Endothelial cell of umbilical vein (primary cell): ENCODE measurements at places on chromosomes 5 and 9. TPM values are rescaled to one million over a fixed set of nuclear protein-coding genes. Genes with fewer than 3 reads are reported as not detected.

- H3K27ac ChIP-seq, result no peak overlapping the region
- no peaks in the 10 kb centered on the region for H3K36me3 ChIP-seq
- no peaks in the 10 kb centered on the region for H3K4me1 ChIP-seq
- no peak overlapping the region for H3K4me3 ChIP-seq
- H3K27me3 ChIP-seq, result peaks cover 34% of the 10 kb centered on the region
Measured at GRCh38 chr9:132783006-132783405, 95.1 kb downstream of the AK8 start.

DNA sequence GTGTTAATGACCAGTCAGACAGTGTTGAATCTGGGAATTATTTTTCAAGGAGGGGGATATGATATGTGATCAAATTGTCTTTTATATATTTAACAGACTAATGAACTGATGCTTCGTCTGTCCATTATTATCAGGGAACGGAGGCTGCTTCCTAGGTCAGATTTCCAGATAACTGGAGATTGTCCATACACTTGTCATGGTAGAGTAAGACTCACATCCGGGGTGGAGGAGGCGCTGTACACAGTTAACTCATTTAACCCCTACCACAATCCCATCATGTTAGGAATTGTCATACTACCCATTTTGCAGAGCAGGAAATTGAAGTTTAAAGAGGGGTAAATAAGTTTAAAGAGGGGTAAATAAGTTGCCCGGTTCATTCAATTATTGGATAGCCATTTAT is 55.9 kb downstream of the ARHGAP26 start:
- no peak for DNase-seq
- H3K36me3 ChIP-seq, result no peaks in the 10 kb centered on the region
- H3K27me3 ChIP-seq, result no peaks in the 10 kb centered on the region
- peak overlapping the region; percentile 83 for H3K27ac ChIP-seq
- peaks cover 79% of the 10 kb centered on the region for H3K4me1 ChIP-seq
- H3K4me3 ChIP-seq, result no peak overlapping the region

GRCh38 chr9:137606005-137606621 is 627 bp downstream of the ARRDC1 start:
- H3K4me3 ChIP-seq, result peak overlapping the region; percentile 89
- no peaks in the 10 kb centered on the region for H3K36me3 ChIP-seq
- H3K4me1 ChIP-seq, result peaks cover 5% of the 10 kb centered on the region
- DNase-seq, result no peak
- H3K27ac ChIP-seq, result no peak overlapping the region

DNA sequence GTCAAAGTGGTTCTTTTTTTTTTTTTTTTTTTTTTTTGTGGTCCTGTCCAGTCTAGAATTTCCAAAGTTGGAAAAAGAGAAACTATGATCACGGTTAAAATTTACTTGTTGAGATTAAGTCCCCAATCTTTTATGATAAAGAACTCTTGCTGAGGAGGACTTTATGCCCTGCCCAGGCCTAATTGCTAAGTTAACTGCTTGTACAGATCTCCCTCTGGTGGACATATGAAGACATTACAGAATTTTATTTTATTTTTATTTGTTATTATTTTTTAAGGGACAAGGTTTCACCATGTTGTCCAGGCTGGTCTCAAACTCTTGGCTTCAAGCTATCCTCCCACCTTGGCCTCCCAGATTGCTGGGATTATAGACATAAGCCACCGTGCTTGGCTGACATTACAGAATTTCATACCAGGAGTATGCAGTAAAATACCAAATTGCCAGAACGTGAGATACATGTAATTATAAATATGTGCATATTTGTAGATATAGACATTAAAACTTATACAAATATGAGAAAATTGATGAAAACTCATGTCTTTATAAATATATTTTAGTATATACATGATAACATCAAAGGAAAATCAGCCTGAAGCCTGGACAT is 91.2 kb downstream of the RFK start:
- H3K27me3 ChIP-seq, result peaks cover 7% of the 10 kb centered on the region
- no peaks in the 10 kb centered on the region for H3K36me3 ChIP-seq
- peak; percentile 58 for DNase-seq
- no peaks in the 10 kb centered on the region for H3K4me1 ChIP-seq

DNA sequence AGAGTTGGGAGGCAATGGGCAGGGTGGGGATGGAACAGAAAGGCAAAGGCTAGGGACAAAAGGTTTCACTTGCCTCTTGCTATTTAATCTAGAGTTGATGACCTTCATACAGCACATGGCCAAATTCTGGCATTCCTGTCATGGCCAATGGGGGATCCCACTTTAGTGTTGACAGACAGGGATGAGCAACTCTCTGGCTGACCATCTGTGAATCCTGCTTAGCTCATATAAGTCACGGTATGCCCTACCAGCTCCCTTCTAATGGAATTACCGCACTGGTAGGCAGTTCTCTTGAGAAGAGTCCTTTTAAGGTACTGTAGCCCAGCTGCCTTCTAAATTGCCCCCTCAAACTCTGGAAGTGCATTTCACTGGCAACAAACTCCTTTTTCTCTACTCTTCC is 76.1 kb downstream of the MAMDC2 start:
- H3K27ac ChIP-seq, result no peak overlapping the region
- DNase-seq, result no peak
- no peak overlapping the region for H3K4me3 ChIP-seq

Gene LYSMD3
- total RNA-seq, result 21.3 and 22.7 TPM in 2 replicates

GRCh38 chr5:11182441-11183080 is 421.5 kb upstream of the DAP start:
- H3K27ac ChIP-seq, result no peak overlapping the region
- H3K4me1 ChIP-seq, result no peaks in the 10 kb centered on the region
- H3K27me3 ChIP-seq, result no peaks in the 10 kb centered on the region
- H3K4me3 ChIP-seq, result no peak overlapping the region
- H3K36me3 ChIP-seq, result no peaks in the 10 kb centered on the region

GRCh38 chr9:93096811-93097382 is 880 bp downstream of the CARD19 start:
- DNase-seq, result no peak
- peaks cover 34% of the 10 kb centered on the region for H3K4me1 ChIP-seq
- H3K36me3 ChIP-seq, result no peaks in the 10 kb centered on the region
- no peaks in the 10 kb centered on the region for H3K27me3 ChIP-seq
- H3K4me3 ChIP-seq, result peak overlapping the region; percentile 91

DNA sequence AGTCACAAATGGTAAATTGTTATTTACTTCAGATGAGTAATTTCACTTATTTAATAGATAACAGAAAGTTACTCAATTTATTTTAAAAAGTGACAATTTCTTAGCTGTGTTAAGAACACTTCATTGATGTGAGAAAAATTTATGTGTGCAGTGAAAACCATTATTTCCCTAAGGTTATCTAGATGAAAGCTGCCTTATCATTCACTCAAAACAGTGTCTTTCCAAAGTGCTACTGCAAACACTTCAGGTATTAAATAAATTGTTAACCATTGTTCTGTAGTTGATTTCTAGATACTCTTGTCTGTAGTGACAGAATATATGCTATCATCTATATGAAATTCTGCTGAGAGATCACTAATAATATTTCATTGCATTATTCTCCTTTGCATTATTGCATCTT is 33.5 kb upstream of the PRDM9 start:
- H3K27me3 ChIP-seq, result no peaks in the 10 kb centered on the region
- no peaks in the 10 kb centered on the region for H3K36me3 ChIP-seq
- DNase-seq, result no peak
- no peak overlapping the region for H3K27ac ChIP-seq
- H3K4me1 ChIP-seq, result no peaks in the 10 kb centered on the region

- H3K4me3 ChIP-seq, result no peak overlapping the region
- no peaks in the 10 kb centered on the region for H3K36me3 ChIP-seq
- no peaks in the 10 kb centered on the region for H3K27me3 ChIP-seq
- peak overlapping the region; percentile 30 for H3K27ac ChIP-seq
- DNase-seq, result peak; percentile 83
Measured at GRCh38 chr5:61450493-61451279, 118.6 kb downstream of the ZSWIM6 start.

DNA sequence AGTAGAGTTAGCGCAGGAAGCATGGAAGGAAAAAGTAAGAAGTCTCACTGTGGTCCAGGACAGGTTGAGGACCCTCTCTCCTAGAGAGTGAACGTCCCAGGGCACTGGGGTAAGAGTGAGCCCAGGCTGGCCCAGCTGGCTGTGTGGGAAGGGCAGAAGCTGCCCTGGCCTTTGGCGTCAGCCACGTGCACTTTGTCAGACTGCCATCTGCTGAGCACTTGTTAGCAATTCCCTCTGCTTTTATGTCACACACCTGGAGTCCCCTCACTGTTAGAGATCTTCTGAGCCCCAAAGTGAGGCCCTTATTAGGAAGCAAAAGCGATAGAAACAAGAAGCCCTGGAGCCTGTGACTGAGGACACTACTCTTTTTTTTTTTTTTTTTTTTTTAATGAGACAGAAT is 79.1 kb downstream of the UGCG start:
- no peaks in the 10 kb centered on the region for H3K36me3 ChIP-seq
- no peak overlapping the region for H3K27ac ChIP-seq
- H3K4me1 ChIP-seq, result peaks cover 10% of the 10 kb centered on the region
- no peak overlapping the region for H3K4me3 ChIP-seq

DNA sequence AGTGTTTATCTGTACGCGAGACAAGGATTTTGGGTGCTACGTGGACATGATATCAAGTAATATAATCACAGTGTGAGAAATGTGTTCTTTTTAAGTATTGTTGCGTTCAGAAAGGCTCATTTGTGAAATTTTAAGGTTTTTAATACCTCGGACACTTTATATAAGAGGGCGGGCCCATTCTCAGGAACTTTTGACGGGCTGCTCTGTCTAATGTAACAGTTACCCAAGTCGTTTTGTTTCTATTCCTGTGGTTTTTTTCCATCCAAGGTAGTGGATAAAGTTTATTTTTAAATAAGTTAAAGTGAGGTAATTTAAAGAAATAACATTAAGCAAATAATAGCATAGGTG is 525 bp downstream of the SRP19 start:
- H3K27ac ChIP-seq, result peak overlapping the region; percentile 81
- DNase-seq, result no peak
- H3K36me3 ChIP-seq, result peaks cover 16% of the 10 kb centered on the region
- H3K4me1 ChIP-seq, result peaks cover 18% of the 10 kb centered on the region

Gene FBP1
- 2.2 and 3.8 TPM in 2 replicates for total RNA-seq

Gene FBN2
- total RNA-seq, result 57.4 and 61.6 TPM in 2 replicates

DNA sequence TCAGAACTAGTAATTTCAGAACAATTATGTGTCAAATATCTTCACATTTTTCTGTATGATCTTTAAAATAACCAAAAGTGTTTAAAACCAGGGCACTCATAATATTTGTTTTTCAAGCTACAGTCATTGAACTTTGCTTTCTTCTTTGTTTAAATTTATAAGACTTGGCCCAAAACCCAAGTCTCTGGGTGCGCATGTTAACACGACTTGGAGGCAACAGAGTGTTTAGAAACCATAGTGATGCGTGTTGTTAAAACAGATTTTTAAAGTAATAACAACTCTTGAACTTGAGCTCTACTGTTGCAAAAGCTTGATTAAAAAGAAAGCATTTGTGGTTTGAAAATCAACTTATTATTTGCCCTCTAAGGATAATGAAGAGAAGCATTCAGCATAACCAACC is 26.0 kb upstream of the GRIN3A start:
- no peaks in the 10 kb centered on the region for H3K36me3 ChIP-seq
- no peaks in the 10 kb centered on the region for H3K4me1 ChIP-seq
- H3K27me3 ChIP-seq, result no peaks in the 10 kb centered on the region
- no peak for DNase-seq
- no peak overlapping the region for H3K4me3 ChIP-seq

DNA sequence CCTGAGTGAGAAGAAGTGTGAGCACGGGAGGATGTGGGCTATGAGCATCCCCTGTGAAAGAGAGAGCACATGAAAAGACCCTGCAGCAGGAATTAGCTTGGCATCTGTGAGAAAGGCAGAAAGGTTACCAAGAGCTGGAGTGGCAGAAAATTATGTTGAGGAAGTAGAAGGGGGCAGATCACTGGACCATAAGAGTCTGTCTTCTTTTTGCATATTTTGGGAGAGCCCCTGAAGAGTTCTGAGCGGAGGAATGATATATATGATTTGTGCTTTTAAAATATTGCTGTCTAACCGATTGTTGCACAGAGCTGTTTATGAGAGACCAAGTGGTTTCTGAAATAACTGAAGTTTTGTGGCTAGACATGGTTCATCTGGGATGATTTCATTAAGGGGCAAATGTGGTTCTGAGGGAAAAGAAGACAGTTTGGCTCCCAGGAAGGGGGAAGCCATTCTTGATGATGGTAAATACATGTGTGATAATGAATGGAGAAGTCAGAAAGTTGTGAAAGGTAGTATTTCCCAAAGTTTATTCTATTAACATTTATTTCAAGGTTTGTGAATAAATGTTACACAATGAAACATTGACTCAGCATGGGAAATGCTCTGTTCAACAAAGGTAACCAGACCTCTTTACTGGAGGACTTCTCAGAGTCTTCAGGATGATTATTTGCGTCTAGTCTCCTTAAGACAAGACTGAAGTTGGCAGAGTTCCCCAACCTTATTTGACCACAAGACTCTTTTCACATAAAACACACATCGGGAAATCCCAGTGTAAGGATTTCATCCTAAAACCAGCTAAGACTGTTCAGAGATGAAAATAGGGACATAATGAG is 31.5 kb upstream of the ADRB2 start:
- H3K4me1 ChIP-seq, result no peaks in the 10 kb centered on the region
- H3K27me3 ChIP-seq, result no peaks in the 10 kb centered on the region
- DNase-seq, result no peak
- no peaks in the 10 kb centered on the region for H3K36me3 ChIP-seq
- H3K27ac ChIP-seq, result no peak overlapping the region
- no peak overlapping the region for H3K4me3 ChIP-seq

Gene COMMD10
- total RNA-seq, result 26.2 and 27.0 TPM in 2 replicates

GRCh38 chr5:9617221-9617620 is 12.9 kb downstream of the TAS2R1 start:
- H3K27ac ChIP-seq, result no peak overlapping the region
- no peak overlapping the region for H3K4me3 ChIP-seq
- no peaks in the 10 kb centered on the region for H3K27me3 ChIP-seq
- no peaks in the 10 kb centered on the region for H3K36me3 ChIP-seq
- DNase-seq, result no peak
- H3K4me1 ChIP-seq, result no peaks in the 10 kb centered on the region

GRCh38 chr9:7287065-7287464 is 512.5 kb downstream of the DMAC1 start:
- H3K27ac ChIP-seq, result no peak overlapping the region
- DNase-seq, result no peak
- no peaks in the 10 kb centered on the region for H3K36me3 ChIP-seq
- H3K4me1 ChIP-seq, result no peaks in the 10 kb centered on the region
- H3K4me3 ChIP-seq, result no peak overlapping the region

DNA sequence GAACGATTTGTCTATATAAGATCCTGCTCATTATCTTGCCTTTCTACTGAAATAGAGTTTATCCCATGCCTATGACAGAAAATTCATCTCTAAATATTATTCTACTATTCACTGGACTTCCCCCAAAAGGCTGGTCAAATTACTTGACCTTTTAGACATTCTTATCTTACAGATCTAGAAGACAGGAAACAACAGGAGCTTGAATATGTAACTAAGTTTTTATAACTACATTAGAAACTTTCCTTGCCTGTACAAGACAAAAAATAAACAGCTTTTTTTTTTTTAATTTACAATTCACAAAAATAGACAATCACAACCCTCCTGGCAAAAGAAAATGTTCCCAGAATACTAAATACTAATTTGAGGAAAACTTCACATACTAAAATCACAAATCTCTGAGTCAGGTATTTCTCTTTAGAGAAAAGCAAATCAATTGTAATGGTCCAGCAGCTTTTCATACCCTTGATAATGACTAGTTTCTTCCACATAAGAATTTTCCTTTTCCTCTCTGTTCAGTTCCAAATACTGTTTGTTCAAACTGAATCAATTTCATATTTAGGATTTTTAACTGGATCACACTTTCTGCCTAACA is 68.6 kb downstream of the MLLT3 start:
- H3K27ac ChIP-seq, result no peak overlapping the region
- peak; percentile 18 for DNase-seq
- H3K4me1 ChIP-seq, result peaks cover 10% of the 10 kb centered on the region
- H3K4me3 ChIP-seq, result no peak overlapping the region
- H3K36me3 ChIP-seq, result no peaks in the 10 kb centered on the region
- H3K27me3 ChIP-seq, result no peaks in the 10 kb centered on the region
